ENCODE measurements at places on chromosomes 12 and 14. TPM values are rescaled to one million over a fixed set of nuclear protein-coding genes. Genes with fewer than 3 reads are reported as not detected.

The BMAL2 gene
- 2.8 TPM for total RNA-seq

The TAS2R42 gene
- not detected for total RNA-seq

The IL26 gene
- total RNA-seq, result not detected

The ALDH1L2 gene
- 0.32 TPM for total RNA-seq

The OR4E2 gene
- total RNA-seq, result not detected

The TDRD9 gene
- 2.4 TPM for total RNA-seq

The NR1H4 gene
- total RNA-seq, result not detected

The LBHD2 gene
- total RNA-seq, result not detected

The NYNRIN gene
- 0.29 TPM for total RNA-seq

The TRIM9 gene
- total RNA-seq, result 0.32 TPM

The P3H3 gene
- total RNA-seq, result 0.22 TPM

The MUCL1 gene
- not detected for total RNA-seq

The RPL10L gene
- total RNA-seq, result not detected

The CCDC38 gene
- 1.00 TPM for total RNA-seq

The NGB gene
- not detected for total RNA-seq

The ANO4 gene
- not detected for total RNA-seq

The HCAR3 gene
- not detected for total RNA-seq

The TTC8 gene
- 7.2 TPM for total RNA-seq

The HRK gene
- total RNA-seq, result 49.6 TPM

The SOX5 gene
- total RNA-seq, result 17.2 TPM

The NANOG gene
- not detected for total RNA-seq

The KRT2 gene
- total RNA-seq, result not detected

The ACACB gene
- 27.5 TPM for total RNA-seq

The CMA1 gene
- not detected for total RNA-seq

The FOXG1 gene
- not detected for total RNA-seq

The PRDM4 gene
- total RNA-seq, result 117 TPM

The PRICKLE1 gene
- total RNA-seq, result 21.6 TPM

The DAO gene
- not detected for total RNA-seq

The MEG3 gene
- total RNA-seq, result not detected

The PIANP gene
- 0.51 TPM for total RNA-seq

Measured in B cell (primary cell).